ENCODE measurements at places on chromosomes 1 and 21.

DNA sequence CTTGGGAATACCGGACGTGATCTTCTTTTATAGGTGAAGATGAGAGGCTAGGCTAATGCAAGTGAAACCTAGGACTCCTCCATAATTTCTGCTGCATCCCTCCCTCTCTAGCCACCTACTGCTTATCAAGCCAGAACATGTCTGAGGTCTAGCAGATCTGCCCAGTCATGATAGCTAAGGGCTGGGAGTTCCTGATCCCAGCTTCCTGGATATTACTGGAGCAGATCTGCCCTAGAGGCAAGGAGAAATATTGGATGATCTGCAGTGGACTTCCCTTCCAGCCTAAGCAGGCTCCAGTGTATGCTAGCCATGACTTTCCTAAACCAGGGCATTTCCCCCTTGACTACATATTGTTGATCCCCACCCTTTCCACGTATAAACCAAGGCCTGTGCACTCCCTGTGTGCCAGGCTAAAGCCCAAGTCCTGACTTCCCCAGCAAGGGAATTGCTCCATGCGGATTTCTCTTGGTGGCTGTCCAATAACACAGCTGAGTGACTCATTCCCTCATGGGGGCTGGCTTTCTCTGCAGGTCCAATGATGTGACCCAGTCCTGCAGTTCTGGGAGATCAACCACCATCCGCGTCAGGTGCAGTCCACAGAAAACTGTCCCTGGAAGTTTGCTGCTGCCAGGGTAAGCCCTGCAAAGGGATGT lies 15.5 kb upstream of the SARS1 start:
- no peak for DNase-seq

- DNase-seq = no peak
Measured at GRCh38 chr1:114927401-114927800, 72.7 kb downstream of the SYCP1 start.

- no peak for DNase-seq
Measured at GRCh38 chr1:38463074-38463473, 396.5 kb downstream of the RRAGC start.

DNA sequence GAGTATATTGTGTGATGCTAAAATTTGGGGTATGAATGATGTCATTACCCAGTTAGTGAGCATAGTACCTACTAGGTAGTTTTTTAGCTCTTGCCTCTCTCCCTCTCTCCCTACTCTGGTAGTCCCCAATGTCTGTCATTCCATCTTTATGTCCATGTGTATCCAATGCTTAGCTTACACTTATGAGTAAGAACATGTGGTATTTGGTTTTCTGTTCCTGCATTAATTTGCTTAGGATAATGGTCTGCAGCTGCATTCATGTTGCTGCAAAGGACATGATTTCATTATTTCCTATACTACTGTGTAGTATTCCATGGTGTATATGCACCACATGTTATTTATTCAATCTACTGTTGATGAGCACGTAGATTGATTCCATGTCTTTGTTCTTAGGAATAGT lies 54.4 kb upstream of the NEGR1 start:
- no peak for DNase-seq

DNA sequence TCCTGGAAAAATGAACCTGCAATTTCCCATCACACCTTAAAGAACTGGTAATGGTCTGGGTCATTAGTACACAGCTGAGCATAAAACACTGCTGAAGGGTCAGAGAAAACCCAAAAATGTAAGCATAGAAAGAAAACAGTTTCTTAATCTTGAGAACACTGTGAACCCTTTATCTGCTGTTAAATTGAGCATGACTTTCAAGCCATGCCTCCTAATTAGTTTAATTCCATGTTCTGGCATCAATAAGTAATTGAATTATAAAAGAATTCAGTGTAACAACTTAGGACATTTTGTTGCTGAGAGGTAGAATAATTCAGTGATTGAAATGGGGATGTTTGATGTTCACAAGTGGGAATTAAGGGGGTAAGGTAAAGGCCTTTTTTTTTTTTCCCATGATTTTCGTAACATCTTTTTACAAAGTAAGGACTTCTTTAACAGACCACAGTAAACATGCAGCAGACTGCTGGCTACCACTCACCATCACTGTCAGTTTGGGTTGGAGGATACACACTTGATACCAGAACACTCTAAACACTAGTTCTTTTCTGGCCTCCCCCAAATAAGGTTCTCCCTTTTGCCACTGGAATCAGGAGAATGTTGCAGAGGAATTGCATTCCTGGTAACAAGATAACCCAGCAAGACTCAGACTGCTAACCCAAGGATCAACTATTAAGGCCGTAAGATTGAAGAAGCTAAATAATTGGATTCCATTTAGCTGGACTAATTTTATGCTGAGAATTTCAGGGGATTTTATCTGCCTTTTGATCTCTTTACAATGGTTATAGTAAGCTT lies 3.0 kb downstream of the RWDD3 start:
- no peak for DNase-seq

DNA sequence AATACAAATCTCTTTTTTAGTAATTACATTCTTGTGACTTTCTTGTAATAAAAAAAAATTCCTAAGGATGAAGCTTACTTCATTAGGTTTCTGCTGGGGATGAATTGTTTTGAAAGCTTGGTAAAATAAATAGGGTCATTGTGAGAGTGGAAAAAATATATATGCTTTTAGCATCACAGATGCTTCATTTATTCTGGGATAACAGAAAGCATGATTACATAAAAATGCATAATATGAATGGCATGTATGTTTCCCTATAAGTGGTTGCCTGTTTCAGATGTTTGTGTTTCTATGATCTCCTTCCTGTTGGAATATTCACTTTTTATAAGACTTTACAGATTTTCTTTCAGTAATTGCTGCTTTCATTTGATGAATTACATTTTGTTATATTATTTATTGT lies 42.3 kb downstream of the HMCN1 start:
- DNase-seq = no peak
